Fibroblast of lung (primary cell): ENCODE measurements at places on chromosomes 1 and 21. TPM values are rescaled to one million over a fixed set of nuclear protein-coding genes. Genes with fewer than 3 reads are reported as not detected.

The FCGR3A gene
- not detected in 2 replicates for total RNA-seq

The RHD gene
- total RNA-seq, result not detected in 2 replicates

The ADAMTS5 gene
- total RNA-seq, result 3.9 and 4.3 TPM in 2 replicates

The SPRR2F gene
- not detected in 2 replicates for total RNA-seq

The DDOST gene
- total RNA-seq, result 263 and 319 TPM in 2 replicates

The C1QA gene
- total RNA-seq, result 0.26 TPM in 1 of 2 replicates, not detected in the other

The C1orf94 gene
- total RNA-seq, result under 0.01 and 0.26 TPM in 2 replicates

DNA sequence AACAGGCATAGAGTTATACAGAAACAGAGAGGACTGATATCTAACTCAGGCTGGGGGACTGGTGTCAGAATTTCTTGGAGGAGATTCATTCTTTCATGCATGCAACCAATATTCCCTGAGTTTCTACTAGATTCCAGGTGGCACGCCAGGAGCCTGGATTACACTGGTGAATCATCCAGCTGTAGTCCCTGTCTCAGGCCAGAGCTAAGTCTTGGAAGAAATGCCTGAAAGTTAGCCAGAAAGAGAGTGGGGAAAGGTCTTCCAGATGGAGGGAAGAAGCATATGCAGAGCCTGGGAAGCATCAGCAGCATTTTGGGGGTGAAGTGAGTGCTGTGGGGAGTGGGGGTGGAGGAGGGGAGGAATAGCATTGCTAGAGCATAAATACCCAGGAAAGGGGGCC lies 239.1 kb downstream of the OMA1 start:
- H3K4me3 ChIP-seq, result no peak overlapping the region
- no peak for DNase-seq
- no peaks in the 10 kb centered on the region for H3K4me1 ChIP-seq
- H3K27ac ChIP-seq, result no peak overlapping the region

- H3K27ac ChIP-seq, result no peak overlapping the region
- H3K36me3 ChIP-seq, result no peaks in the 10 kb centered on the region
- no peak overlapping the region for H3K4me3 ChIP-seq
- H3K4me1 ChIP-seq, result no peaks in the 10 kb centered on the region
- no peak for DNase-seq
- H3K27me3 ChIP-seq, result no peaks in the 10 kb centered on the region
Measured at GRCh38 chr1:30466026-30466425, 257.4 kb downstream of the MATN1 start.

- no peaks in the 10 kb centered on the region for H3K36me3 ChIP-seq
- no peaks in the 10 kb centered on the region for H3K27me3 ChIP-seq
- DNase-seq, result no peak
- H3K4me1 ChIP-seq, result no peaks in the 10 kb centered on the region
- no peak overlapping the region for H3K4me3 ChIP-seq
Measured at GRCh38 chr1:186768906-186769305, 59.8 kb upstream of the PLA2G4A start.

- no peak overlapping the region for H3K4me3 ChIP-seq
- no peak for DNase-seq
- H3K27ac ChIP-seq, result no peak overlapping the region
Measured at GRCh38 chr1:27127419-27127818, 27.5 kb downstream of the SLC9A1 start.

- no peak overlapping the region for H3K4me3 ChIP-seq
- no peaks in the 10 kb centered on the region for H3K36me3 ChIP-seq
- H3K4me1 ChIP-seq, result no peaks in the 10 kb centered on the region
- no peaks in the 10 kb centered on the region for H3K27me3 ChIP-seq
Measured at GRCh38 chr1:61299463-61299862, 217.1 kb downstream of the NFIA start.

DNA sequence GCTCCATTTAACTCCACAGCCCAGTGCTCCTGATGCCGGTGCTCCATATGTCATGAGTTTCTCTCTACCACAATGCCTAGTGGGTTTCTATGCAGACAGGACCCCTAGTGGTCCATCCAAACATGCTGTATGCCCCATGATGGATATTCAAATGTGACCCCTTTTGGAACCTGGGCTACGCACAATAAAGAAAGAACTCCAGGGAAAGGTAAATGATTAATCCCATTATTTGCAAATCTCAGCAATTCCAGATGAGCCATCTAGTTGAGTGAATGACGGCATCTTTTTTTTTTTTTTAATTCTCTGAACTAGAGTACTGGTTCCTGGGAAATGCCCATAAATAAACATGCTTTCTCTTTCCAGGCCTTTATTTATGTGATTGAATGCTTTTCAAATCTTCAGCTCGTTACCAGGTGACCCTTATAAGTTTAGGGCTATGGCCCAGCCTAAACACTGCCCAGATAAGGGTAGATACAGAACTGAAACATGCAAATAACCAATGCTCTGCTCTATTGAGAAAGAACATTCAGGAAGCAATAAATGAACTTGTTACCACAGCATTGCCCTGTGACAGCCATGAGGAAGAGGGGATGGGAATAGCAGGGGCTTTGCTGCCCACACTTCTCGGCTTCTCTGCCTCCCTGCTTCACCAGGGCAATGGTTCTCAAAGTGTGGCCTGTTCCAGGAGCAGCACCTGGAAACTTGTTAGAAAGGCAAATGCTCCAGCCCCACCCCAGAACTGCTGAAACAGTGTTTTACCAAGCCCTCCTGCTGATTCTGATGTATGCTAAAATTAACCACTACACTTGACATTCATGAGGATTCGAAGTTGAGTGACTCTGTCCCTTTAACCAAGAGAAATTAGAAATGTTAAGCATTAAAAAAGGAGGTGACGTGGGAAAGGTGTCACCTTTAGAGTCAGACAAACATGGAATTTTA lies 151.7 kb downstream of the SEC16B start:
- no peak overlapping the region for H3K27ac ChIP-seq
- H3K27me3 ChIP-seq, result peaks cover 3% of the 10 kb centered on the region
- no peaks in the 10 kb centered on the region for H3K4me1 ChIP-seq
- no peak for DNase-seq
- H3K4me3 ChIP-seq, result no peak overlapping the region
- no peaks in the 10 kb centered on the region for H3K36me3 ChIP-seq

- DNase-seq, result no peak
- no peak overlapping the region for H3K4me3 ChIP-seq
- no peaks in the 10 kb centered on the region for H3K4me1 ChIP-seq
Measured at GRCh38 chr1:7366955-7367665, 404.0 kb upstream of the VAMP3 start.

DNA sequence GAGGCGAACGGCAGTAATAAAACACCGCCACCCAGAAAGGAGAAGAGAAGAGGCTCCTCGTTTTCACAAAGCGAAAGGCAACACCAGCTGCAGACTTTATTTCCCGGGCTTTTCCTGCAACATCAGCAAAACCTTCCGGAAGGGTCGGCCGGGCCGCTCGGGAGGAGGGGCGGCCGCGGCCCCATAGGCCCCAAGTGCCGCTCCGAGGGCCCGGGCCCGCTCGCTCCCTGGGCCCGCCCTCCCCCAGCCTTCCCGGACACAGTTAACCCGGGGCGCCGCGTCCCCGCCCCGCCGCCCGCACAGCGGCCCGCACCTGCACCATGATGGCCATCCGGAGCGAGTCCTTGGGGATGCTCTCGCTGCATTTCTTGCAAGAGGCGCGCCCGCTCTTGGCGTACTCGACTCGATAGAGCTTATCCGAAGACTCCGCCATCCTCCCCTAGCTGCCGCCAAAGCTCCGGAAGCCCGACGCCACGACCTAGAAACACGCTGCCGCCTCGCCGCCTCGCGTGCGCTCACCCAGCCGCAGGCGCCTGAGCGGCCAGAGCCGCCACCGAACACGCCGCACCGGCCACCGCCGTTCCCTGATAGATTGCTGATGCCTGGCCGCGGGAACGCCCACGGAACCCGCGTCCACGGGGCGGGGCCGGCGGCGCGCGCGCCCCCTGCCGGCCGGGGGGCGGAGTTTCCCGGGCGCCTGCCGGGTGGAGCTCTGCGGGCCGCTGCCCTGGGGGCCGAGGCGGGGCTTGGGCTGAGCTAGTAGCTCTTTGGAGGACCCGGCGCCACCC lies at the start of gene PARP1:
TSS of gene PARP1 (minus strand) at position 597 of the 788 bp plus-strand sequence. CDS start at position 433, 164 bp downstream.
- H3K27ac ChIP-seq, result peak within 1 kb of the TSS; percentile 71
- peak; percentile 73 for DNase-seq
- no peaks in the 10 kb centered on the region for H3K36me3 ChIP-seq

- peaks cover 9% of the 10 kb centered on the region for H3K27me3 ChIP-seq
- no peak overlapping the region for H3K4me3 ChIP-seq
- no peak overlapping the region for H3K27ac ChIP-seq
- DNase-seq, result peak; percentile 63
Measured at GRCh38 chr1:203771901-203772301, 6.9 kb downstream of the LAX1 start.
